GM23248 (cell line): ENCODE measurements at places on chromosomes 16 and 17.

DNA sequence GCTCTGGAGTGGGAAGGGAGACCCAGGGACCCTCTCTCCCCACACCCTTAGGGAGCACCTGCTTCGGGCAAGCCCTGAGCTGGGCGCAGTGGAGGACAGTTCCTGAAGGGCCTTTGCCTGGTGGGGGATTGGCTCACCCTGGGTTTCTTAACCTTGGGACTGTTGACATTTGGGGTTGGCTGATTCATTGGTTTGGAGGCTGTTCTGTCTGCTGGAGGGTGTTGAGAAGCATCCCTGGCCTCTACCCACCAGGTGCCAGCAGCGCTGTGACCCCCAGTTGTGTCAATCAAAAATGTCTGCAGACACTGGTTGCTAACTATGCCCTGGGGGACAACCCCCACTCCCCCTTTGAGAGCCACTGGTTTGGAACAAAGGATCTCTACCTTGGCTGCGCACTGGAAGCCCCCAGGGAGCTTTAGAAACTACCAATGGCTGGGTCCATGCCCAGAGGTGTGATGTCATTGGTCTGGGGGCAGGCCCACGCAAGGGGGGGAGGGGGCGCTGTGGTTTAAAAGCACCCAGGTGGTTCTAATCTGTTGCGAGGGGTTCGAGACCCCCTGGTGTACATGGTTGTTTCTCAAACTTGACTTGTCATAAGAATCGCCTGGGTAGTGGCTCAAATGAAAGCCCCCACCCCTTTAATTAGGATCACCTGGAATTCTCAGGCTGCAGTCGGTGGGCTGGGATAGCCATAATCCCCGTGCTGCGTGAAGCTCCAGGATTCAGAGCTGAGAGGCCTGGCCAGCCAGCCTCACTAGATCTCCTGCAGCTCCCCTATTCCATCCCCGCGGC, 151.9 kb upstream of the GSE1 start:
- peak; percentile 82 for DNase-seq

DNA sequence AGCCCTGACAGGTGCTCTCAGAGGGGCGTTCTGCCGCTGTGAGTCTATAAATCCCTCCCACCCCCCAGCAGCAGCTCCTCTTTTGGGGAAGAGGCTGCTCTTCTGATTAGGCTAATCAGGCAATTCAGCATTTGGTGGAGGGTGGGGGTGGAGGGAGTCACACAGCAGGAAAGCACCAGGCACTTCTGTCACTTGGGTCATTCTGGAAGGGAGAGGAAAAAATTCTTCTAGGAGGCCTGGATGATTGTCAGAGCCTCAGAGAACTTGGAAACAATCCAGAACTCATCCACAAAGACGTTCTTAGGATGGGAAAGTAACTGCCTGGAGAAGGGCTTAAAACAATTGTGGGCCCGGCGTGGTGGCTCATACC, 7.3 kb upstream of the SSTR2 start:
- no peak for DNase-seq

GRCh38 chr16:86462334-86463084, 47.8 kb upstream of the FOXF1 start:
- no peak for DNase-seq

DNA sequence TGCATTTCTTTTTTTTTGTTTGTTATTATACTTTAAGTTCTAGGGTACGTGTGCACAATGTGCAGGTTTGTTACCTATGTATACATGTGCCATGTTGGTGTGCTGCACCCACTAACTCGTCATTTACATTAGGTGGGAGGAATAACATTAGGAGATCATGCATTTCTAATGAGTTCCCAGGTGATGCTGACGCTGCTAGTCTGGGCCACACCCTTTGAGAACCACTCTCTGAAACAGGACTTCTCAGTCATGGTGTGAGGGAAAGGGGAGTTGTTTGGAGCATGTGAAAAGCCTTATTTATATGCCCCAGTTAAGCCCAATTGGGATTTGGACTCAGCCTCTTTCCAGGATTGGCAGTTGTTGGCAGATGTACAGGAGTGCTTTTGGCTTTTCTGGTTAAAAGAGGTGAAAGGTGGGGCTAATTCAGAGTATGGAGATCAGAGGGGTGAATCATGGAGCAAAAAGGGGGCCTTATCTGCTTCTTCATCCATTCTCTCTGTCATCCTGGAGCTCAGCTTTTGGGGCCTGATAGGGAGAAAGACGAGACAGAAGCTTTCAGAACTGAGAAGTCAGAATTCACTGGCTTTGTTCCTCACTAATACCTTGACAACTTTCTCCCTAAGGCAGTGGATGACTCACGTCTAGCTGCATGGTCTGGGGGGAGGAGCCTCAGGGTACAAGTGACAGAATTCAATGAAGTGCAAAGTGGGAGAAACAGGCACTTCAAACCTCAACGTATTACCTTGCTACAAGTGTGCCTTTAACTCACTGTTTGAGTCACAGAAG, 180.0 kb upstream of the CACNG3 start:
- peak; percentile 2 for DNase-seq

DNA sequence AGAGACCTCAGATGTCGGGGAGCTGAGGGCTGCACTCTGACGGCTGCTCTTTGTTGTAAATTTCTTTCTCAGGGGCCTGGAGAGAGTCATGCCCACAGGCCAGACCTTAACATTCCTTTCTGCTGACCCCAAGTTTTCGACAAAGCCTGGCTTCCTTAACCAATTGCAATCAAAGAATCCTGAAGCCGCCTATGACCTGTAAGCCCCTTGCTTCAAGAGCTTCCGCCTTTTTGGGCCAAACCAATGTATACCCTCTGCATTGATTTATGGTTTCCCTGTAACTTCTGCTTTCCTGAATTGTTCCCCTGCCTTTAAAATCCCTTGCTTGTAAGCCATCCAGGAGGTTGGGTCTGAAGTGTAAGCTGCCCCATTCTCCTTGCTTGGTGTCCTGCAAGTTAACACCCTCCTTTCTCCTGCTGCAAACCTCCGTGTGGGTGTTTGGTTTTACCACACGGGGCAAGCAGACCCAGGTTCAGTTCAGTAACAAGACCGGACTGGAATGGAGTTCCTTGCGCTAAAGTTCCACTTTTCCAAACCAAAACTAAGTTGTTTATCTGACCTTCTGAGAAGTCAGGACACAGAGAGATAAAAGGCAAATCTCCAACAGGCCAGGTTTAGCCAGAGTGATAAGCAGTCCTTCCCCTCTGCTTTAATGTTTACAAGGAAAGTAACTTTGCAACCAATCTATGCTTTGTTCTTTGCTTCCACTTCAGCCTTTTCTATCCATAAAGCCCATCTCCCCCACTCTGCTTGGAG, 141.6 kb downstream of the KCNJ12 start:
- no peak for DNase-seq

DNA sequence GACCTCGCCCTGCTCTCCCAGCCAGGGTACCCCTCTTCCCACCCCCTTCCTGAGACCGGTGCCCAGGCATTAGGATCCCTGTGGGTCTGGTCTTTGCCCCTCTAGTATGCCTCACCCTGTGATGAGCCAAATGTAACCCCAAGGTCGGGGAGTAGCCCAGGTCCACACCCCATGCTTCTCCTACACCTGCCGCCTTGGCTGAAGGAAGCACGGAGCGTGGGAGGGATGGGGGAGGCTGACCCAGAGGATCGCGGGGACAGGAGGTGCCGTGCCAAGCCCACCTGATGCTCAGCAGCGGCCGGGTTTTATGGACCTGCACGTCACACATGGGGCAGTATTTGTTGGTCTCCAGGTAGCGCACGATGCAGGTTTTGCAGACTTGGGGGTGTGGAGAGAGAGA, 8.8 kb downstream of the PCGF2 start:
- DNase-seq = no peak

DNA sequence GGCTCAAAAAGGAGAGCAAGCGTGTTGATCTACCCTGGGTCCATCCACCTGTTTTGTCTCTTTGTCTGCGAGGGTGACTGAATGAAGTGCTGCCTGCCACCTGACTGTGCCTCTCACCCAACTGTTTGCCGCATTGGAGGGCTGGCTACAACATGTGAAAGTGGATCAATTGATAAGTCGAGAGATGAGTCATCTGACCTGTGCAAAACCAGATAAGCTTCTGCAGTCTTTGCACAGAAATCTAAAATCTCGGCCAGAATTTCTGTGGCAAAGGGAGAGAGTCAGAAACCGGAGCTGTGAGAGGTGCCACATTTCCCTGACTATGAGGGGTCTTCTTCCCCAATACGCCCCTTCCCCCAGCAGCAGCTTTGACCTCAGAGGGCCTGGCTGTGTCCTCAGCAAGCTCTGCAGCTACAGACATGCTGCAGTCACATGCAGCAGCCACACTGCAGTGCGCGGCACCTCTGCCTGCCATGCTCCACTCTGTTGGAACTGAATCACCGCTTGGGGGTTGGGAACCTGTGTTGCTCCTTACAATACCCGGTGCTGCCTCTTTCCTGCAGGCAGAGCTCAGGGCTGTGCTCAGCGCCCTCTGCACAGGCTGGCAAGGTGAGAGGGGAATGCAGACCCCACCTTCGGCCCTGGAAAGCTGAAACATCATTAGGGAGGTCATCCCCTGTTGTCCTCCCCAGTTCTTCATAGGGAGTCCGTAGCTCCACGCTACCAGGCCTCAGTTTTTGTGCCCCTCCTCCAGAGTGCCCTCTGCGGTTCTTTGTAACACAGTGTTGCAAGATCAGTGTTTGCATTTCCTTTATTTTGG, 16.2 kb upstream of the HAS3 start:
- DNase-seq = no peak

- peak; percentile 71 for DNase-seq
Measured at GRCh38 chr17:12070561-12070960, 49.9 kb downstream of the MAP2K4 start.

DNA sequence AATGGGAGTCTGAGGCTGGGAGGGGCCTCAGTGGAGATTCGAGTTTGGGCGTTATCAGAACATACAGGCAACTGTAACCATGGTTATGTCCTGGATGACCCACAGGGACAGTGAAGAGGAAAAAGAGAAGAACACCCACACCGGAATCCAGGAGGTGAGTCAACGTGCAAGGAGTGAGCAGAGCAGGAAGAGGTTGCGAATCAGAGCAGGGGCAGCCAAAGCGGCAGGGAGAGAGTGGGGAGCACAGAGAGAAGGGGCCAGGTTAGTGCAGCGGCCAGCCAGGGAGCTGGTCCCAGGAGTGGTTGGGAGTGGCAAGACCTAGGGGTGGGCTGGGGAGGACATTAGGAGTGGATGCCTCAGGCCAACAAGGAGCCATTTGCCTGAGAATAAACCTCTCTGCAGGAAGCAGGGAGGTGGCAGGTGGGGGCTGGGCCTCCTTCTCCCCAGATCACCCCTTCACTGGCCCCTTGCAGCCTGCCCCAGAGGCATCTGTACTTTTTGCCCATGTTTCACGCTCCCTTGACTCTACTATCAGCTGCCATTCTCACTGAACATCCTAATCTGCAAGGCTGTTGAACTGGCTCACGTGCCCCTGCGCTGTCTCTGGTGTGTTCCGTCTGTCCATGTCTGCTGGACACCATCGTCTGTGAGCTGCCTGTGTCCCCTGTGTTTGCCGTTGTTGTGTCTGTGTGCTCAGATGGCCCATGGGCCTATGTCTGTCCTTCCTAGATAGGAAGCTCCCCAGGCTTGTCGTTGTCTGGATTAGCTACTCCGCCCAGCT, 5.1 kb downstream of the KRT13 start:
- DNase-seq = peak; percentile 86

DNA sequence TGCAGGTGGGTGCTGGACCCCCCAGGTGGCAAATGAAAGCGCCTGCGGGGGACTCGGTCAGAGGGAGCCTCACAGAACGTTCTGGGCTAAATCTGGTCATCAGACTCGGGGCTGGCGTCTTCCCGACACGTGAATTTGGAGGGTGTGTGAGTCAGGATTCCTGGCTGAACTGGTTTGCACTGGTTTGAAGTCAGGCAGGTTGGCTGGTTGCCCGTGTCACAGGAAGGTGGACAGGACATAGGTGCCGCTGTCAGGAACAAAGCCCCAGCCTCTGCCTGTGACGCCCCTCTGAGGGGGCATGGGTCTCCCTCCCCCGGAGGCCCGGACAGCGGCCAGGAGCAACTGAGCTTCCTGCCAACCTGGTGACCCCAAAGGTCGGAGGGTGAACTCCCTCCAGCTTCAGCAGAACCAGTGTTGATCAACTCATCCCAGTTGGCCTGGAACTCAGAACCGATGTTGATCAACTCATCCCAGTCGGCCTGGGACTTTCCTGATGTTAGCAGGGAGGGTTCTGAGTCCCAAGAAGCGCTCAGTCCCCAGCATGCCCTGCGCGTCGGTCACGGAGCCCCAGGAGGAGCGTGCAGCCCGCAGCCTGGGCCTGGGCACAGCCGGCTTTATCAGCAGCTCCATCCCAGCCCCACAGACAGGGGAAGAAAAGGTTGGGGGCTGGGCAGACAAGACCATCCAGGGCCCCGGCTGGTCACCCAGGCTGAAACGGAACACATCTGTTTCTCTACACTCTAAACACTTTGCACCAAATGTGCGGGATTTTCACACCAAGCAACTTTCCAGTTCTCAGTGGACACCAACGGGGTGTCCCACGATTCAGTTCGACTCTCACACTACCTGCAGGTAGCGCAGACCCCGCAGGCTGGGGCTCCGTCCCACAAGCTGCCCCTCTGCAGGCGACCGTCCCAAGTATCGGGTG, 14.4 kb upstream of the METRNL start:
- no peak for DNase-seq

DNA sequence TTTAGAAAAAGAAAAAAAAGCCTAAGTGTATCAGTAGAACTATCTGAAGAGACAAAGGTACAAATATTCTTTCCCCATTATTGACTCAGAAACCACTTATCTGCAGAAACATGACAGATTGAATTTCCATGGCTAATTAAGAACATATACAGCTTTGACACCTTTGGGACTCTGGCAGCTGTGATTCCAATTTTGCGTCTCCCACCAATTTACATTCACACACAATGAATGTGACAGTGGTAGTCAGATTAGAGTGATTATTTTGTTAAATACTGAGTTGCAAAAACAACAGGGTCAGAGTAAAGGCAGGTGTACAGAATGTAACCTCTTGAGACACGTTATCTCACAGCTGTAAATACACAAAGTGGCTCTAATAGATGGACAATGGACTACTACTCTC, 5.3 kb upstream of the PPM1D start:
- no peak for DNase-seq

GRCh38 chr16:1509307-1510221, 16.4 kb downstream of the TELO2 start:
- no peak for DNase-seq

DNA sequence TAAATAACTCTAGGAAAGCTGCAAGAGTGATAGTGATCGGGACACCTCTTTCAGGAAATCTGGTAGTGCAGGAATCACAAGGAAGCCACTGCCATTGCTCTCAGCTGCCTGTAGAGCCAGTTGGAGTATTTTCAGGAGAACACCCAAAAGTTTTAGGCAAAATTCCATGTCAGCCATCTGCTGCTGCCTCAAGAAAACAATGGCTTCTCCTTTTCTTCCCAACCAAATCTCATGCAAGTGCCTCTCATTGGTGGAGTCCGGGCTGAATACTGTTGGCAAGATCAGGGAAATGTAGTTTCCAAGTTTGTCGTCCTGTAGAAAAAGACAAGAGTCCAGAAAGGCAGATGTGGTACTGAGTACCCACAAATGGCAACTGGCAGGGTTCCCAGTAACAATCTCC, 54.9 kb upstream of the TANC2 start:
- DNase-seq = no peak
